Activated naive CD4-positive, alpha-beta T cell treated with anti-CD3 and anti-CD28 coated beads, Interleukin-2, amount 50 U/mL, for 72 hours (primary cell): ENCODE measurements at places on chromosomes 5 and 9. TPM values are rescaled to one million over a fixed set of nuclear protein-coding genes. Genes with fewer than 3 reads are reported as not detected.
A peak's percentile ranks its signal among the peaks of the same experiment; 100 is the strongest.

DNA sequence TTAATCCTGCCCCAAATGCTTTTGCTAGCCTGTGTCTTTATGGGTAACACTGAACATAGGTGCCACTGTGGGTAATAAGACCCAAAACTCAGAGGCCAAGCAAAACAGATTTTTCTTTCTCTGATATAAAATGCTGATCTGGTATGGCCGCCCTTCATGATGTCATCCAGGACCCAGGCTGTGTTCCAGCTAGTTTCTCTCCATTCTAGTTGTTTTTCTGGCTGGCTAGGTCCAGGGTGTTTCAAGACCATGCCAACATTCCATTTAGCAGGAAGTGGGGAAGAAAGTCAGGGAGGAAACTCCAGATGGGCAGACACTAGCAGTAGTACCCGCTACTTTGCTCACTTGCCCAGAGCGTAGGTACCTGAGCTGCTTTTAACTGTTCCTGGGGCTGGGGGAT, 183.9 kb upstream of the OTULINL start:
- DNase-seq: no peak

GRCh38 chr5:43874772-43875171, 271.8 kb downstream of the NNT start:
- no peak for DNase-seq

- no peak for DNase-seq
Observed at GRCh38 chr9:86116425-86116824, 17.1 kb upstream of the GOLM1 start.

The CNTNAP3B gene
- total RNA-seq: not detected

The TGFBI gene
- total RNA-seq: not detected

The GLRA1 gene
- total RNA-seq: not detected

The KIF20A gene
- 63.0 TPM for total RNA-seq

DNA sequence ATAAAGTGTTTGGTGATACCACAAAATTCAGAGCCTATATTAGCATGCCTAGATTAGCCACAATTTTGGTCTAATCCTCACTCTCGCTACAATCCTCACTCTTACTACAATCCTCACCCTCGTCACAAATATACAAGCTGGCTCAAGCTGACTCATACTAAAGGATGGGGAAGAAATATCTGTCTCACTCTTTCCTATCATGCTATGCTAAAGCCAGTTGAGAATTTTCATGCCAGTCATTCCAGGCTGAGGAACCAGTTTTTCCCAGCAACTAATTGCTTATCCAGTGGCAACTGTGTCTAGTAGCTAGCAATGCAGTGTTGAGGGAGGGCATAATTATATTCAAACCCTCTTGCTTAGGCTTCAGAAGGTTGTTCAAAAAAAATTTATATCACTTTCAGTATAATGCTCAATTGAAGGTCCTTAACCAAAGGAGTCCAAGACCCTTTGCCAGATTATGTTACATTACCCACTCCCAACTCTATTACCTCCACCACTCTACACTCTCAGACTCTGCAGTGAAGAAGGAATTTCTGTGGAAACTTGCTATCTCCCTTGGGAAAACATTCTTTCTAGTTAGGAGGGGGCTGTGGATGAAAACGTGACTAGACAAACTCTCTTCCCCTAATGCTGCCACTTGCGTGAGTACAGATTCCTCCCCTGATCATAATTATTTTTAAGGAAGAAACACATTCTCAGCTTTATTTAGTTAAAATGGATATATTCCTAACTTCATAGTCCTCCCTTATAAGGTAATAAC, 810.3 kb upstream of the ACO1 start:
- DNase-seq: no peak

- no peak for DNase-seq
Observed at GRCh38 chr5:124398460-124398859, 348.0 kb downstream of the ZNF608 start.

DNA sequence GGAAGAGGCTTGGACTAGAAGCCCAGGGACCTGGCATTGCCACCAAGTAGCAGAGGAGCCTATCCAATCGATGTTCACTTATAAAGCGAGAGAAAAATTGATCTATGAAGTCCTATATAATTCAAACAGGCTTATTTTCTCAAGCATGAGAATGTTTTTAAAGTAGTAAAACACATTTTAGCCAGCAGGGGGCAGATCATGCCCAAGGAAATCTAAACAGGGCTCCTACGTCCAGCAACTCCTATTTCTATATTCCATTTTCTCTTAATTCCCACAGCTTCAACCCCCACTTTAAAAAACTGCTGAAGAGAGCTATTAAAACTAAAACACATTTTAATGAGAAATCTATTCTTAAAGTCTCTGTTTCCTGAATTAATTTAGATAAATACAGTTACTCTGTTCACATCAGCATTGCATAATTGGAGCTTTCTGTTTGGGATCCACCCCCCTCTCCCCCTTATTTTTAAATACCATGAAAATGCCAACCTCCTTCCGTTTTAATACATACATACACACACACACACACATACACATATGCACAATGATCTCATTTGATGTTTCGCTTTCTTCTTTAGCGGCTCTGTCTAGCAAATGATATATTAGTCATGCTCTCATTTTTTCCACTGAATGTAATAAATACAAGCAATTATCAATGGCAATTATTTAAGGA, 144.9 kb downstream of the MYO10 start:
- peak; percentile 29 for DNase-seq

DNA sequence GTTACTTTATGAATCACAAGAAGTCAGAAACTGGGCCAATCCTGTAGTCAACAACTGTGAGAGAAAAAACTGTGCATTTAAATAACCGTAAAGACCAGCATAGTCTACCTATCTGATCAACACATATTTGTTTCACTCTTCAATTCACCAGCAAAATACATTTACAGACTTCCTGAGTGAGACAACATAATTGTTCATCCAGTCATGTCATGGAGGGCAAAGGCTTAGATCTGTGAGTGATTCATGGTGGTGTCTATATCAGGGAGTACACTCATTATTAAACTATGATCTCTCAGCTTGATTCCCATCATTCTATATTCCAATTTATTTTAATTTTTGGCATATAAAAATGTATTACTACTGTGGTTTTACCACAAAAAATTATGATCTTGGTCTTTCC, 694.6 kb downstream of the DNAH5 start:
- DNase-seq: no peak

- DNase-seq: no peak
Observed at GRCh38 chr9:70043285-70043684, 363 bp upstream of the MAMDC2 start.

DNA sequence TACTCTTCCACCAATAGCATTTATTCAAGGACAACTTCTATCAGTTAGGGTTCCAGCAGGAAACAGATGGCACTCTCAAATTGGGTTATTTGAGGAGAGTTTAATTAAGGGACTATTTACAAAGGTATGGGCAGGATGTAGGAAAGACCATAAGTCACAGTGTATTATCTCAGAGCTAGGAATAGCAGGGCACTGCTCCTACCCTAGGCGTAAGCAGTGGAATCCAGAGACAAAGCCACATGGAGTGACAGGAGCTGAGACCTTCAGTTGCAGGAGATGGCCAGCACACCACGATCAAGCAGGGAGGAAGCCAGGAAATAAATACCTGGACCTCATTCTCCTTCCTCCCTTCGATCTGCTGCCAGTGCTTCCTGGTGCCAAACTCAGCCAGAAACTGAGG, 274.9 kb upstream of the SLC30A5 start:
- no peak for DNase-seq

GRCh38 chr9:97711223-97711626, 14.1 kb upstream of the XPA start:
- no peak for DNase-seq

The CEL gene
- total RNA-seq: 9.3 TPM

The ADAMTS16 gene
- not detected for total RNA-seq

DNA sequence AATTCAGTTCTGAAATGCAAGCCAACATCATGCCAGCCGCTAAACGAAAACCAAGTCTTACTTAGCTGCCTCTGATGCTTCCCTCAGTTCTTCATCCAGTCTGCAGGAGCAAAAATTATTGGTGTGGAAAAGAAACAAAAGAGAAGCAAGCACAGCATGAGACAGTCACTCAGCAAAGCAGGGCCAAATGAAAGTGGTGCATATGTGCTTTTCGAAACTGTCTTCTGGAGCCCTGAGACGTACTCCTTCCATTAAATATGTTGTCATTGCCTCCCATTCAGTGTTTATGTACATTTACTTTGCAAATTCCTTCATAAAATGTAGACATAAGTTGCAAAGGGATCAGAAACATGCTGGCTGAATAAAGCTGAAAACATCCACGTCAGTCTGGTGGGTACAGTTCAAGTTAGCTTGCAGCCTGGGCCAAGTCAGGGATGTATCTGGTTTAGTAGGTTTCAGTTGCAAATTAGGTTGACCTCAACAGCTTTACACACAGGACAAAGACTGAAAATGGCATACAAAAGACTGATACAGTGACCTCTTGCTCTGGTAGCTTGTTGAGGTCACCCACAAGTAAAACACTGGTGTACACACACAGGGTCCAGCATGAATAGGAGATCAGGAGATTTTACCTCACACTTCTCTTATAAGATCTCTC, 139.7 kb upstream of the PCA3 start:
- DNase-seq: no peak

The SH3GLB2 gene
- total RNA-seq: 59.9 TPM

The RANBP3L gene
- total RNA-seq: not detected

- DNase-seq: no peak
Observed at GRCh38 chr5:137695651-137696428, 40.0 kb downstream of the KLHL3 start.

The SPINK4 gene
- total RNA-seq: not detected

The CDC20B gene
- not detected for total RNA-seq

GRCh38 chr5:17308326-17309065, 91.1 kb downstream of the BASP1 start:
- DNase-seq: no peak

The NPDC1 gene
- 34.2 TPM for total RNA-seq

DNA sequence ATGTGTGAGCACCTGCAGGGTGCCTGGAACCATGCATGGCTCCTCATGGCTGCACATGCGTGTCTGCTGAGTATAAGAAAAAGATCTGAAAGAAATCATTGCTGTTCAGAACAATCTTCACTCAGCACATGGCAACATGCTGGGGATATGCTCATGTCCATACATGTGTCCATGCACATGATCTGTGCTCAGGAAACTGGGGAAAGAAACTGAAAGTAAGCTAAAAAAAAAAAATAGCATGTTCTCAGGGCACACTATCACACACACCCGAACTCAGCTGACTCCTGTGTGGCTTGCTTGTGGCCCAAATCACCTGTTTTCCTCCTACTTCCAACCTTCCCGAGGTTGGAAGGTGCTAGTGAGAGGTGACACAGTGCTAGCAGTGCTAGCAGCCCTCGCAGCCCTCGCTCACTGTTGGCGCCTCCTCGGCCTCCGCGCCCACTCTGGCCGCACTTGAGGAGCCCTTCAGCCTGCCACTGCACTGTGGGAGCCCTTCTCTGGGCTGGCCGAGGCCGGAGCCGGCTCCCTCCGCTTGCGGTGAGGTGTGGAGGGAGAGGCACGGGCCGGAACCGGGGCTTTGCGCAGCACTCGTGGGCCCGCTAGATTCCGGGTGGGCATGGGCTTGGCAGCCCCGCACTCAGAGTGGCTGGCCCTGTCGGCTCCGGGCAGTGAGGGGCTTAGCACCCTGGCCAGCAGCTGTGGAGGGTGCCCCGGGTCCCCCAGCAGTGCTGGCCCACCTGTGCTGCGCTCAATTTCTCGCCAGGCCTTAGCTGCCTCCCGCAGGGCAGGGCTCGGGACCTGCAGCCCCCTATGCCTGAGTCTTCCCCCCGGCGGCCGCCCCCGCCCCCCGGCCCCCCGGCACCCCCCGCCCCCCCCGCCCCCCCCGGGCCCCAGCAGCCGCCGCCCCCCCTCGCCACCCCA, 76.0 kb downstream of the GADD45G start:
- no peak for DNase-seq

The MAP3K1 gene
- 21.3 TPM for total RNA-seq

The SLC45A2 gene
- not detected for total RNA-seq

- no peak for DNase-seq
Observed at GRCh38 chr5:14178671-14179211, 35.6 kb downstream of the TRIO start.

GRCh38 chr9:32351845-32352244, 32.6 kb upstream of the ACO1 start:
- no peak for DNase-seq

DNA sequence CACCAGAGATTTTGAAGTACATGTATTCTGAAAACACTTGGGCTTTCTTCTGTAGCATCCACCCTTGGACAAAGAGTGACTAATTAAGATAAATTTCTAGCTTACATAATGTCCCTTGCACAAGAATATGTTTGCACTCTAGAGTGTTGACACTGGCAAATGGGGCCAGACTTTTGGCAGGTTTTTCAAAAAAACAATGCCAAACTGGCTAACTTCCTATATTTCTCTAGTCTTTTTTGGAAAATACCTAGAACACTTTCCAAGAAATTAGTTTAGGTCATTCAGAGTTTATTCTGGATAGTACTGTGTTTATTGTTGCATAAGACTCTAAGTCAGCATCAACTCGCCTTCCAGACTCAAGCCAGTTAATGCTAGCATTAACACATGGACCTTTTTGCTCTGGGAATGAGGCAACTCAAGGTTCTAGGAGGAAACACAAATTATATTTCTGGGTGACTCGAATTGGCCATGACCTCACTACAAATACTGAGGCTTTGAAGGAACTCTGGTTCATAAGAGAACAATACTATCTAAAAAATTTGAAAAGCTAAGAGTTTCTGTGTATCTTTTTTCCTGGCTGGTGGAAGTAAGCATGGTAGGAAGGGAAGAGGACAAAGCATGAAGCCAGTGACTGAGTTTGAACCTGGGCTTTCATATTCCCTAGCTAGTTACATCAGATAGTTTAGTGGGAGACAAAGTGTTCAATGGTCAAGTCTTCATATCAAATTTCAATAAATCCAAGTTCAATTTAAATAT, 101.6 kb downstream of the NREP start:
- DNase-seq: no peak

DNA sequence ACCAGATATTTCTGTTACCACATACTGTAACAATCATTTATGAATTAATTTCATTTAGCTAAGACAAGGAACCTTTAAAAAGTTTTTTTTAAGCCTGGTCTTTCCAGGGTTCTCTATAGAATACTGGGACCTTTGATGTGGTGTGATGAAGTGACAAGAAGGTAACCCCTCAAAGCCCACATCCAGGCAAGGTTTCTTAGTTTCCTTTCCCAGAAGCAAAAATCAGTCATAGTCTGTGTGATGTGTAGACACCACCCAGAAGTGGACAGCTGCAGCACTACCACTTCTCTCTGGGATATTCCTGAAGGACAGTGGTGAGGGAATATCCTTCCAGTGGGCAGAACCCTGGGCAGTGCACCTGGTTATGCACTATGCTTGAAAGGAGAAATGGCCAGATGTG, 115.6 kb downstream of the TTC39B start:
- DNase-seq: peak; percentile 12

- DNase-seq: peak; percentile 36
Observed at GRCh38 chr5:132751444-132751843, 4.2 kb downstream of the CCNI2 start.

GRCh38 chr9:107653263-107653821, 163.8 kb upstream of the KLF4 start:
- DNase-seq: no peak

GRCh38 chr5:35924950-35925722, 13.3 kb downstream of the CAPSL start:
- DNase-seq: peak; percentile 89

DNA sequence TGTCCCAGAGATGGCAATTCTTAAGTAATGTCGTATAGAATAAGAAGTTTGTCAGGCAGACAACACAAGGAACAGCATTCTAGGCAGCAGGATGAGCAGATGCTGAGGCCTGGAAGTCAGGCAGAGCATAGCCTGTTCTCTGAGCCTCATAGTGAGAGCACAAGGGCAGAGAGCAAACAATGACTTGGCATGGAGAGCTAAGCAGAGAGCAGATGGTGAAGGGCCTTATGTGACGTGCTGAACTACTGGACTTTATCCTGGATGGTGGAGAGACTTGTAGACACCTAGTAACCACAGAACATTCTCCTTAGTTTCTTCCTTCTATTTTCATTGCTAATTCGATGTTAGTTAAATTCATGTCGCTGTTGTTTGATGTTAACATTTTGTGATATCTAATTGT, 60.1 kb downstream of the KCTD16 start:
- DNase-seq: no peak
